ENCODE measurements at places on chromosomes 3 and 15.

- DNase-seq: no peak
These were observed 27.9 kb downstream of the FBN1 start for GRCh38 chr15:48617619-48618018.

GRCh38 chr3:184786280-184786941, 25.6 kb upstream of the VPS8 start:
- DNase-seq: peak; percentile 40

GRCh38 chr15:75367406-75367912, 948 bp downstream of the MAN2C1 start:
- no peak for DNase-seq

DNA sequence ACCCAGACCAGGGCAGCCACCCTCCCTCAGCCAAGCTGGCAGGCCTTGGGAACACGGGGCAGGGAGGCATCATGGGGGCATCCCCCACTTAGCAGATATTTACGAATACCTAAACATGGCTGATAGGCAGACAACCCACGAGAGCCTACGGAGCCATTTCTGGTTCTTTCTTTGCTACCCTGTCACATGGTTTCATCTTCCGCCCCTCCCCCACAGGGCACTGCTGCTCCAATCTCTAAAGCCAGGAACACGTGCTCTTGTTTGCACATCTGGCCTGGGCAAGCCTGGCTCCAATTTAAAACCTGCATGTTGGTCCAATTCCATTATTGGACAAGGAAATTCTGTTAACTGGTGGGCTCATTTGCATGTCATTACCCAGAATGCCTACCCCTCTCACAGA, 447.4 kb upstream of the NR2F2 start:
- DNase-seq: no peak

- no peak for DNase-seq
These were observed 586.0 kb upstream of the TGFBR2 start for GRCh38 chr3:30020380-30020779.

DNA sequence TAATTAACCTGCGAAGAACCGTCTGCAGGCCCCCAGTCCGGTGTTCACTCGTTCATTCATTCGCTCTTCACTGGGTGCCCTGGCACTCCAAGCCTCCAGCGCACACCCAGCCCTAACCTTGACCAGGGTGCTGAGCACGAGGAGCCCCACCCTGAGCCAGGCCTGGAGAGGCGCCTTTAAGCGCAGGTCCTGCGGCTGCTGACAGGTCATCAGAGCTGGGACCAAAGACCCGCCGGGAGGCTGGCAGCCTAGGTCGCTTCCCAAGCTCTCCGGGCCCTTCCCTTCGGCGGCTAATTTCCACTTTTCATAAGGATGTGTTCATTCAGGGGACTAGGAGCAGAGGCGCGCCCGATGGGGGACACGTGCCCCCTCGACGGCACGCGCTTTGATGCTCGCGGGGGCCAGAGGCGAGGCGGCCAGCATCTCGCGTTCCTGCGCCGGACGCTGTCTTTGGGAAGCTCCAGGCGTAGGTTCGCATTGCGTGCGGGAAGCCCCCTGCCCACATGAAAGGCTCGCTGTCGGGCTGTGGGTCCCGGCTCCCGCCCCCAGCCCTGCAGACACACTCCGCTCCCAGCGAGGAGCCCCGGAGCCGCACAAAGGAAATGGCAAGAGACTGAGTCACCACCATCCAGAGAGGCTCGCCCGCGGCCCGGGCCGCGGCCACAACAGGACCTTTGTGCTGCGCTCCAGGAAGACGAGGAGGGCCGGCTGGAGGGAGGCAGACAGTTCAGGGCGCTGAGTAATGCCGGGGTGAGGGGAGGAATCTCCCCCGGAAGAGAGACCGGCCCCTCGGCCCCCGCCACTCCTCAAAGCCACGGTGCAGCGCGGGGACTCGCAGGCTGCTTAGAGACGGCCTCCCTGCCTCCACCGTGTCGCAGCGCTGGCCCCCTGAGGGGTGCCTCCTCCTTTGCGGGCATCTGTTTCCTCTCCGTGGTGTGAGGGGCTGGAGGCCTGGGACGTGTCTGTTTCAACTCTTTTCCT, 266.4 kb upstream of the HES1 start:
- DNase-seq: no peak

- no peak for DNase-seq
These were observed 1721.7 kb downstream of the OTOL1 start for GRCh38 chr3:163218336-163218735.

DNA sequence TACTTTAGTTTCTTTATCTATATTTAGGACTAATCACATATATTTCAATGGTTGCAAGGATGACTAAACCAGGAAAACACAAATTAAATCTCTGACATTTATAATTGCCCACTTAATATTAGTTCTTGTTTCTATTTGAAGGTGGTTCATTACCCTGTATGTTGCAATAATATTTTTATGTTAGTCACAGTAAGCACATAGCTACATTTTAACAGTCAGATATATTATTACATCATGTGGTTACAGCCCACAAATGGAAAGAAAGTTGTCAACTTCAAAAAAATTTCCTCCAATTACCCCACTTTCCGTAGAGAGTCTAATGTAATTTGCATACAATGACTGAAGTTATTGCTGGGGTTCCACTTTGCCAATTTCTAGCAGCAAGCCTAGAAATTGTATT, 114.6 kb downstream of the TUSC7 start:
- DNase-seq: no peak

DNA sequence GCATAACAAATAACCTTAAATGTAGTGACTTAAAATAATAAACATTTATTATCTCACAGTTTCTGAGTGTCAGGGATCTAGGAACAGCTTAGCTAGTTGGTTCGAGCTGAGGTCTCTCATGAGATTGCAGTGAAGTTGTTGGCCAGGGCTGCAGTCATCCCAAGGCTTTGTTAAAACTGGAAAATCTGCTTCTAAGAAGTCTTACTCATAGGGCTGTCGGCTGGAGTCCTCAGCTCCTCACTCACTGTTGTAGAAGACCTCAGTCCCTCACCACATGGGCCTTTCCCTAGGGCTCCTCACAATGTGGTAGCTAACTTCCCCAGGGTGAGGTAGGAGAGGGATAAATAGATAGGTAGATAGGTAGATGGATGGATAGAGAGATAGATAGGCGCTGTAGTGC, 20.8 kb upstream of the SLC7A14 start:
- no peak for DNase-seq

DNA sequence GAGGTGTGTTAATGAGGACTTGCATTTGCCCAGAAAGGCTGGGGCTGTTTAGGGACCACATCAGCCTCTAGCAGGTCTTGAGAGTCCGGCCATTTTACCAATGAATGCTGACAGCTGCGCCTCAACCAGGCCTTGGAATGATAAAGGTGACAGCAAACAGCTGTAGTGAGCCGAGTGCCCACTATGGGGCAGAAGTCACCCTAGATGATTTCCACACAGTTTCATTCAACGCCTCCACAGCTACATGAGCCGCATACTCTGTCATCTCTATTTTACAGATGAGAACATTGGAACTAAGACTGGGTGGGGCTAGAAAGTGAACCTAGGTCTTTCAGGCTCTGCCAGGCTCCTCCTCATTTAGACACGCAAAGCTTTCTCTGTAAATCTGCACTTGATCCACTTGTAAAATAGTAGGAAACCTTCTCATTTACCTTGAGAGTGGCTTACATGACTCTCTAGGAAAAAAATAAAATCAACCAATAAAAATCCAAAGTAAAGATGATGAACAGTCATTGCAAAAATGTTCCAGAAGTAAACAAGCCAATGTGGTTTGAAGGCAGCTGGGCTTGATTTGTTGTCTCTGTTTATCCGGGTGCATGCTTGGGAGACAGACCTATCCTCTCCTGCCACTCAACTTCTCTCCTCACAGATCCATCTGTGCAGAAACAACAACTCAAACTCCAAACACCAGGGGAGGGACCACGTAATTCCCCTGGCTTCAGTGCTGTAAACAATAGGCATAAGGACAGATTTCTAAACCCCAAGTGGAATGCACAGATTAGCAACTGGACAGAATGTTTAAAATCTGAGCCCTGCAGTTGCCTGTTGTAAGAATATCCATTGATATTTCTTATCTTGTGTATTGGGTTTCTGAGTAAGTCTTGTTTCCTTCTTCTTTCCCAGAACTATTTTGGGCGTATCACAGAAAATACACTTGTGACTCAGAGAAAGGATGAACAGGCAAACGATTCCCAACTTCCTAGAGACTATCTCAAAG, 31.5 kb upstream of the LDHAL6B start:
- peak; percentile 47 for DNase-seq

DNA sequence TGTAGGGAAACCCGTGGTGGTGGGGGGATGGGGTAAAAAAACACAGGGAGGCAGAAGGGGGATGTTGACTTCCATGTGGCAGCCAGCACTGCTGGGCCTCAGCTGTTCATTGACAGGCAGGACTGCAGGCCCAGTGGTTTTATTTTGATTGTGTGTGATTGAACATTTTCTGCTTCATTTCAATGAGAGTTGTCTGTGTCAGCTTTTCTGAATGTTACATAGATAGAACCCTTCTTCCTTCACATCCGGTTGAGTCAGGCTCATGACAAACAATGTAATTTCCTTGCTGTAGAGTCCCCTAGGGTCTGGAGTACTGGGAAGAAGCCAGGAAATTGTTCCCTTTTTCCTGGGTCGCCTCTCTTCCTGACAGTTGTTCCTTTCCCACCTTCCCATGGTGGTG, 8.2 kb upstream of the RPP25 start:
- no peak for DNase-seq

DNA sequence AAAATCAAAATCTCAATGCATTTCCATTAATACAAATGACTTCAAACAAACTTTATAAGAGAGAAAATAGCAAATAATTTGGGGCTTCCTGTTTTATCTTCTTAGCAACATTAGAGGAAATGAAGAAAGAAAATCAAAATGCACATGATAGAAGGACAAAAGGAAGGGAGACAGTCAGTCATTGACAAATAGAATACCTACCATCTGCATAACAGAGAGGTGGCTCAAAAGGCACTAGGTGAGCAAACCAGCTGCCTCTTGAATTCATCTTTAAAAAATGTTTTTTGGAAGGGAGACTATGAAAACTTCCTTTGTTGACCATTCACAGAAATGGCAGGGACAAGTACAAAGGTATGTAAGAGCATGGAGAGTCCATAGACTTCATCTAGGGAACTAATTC, 9.4 kb downstream of the NMNAT3 start:
- no peak for DNase-seq

DNA sequence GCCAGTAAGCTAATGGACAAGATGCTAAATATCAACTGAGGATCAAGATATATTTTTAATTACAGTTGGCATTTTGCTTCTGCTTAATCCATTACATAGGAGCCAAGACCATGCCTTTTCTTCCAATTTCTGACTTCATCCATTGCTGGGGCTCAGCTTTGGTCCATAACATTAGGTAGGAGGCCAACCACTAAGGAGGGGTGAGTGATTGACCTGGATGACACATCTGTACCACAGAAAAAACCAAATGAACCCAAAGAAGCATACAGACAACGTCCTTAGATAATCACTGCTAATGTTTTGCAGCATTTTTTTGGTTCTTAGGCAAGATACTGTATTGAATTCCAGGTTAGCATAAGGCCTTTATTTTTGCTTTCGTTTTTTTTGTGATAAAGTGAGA, 353.2 kb upstream of the KCNH8 start:
- no peak for DNase-seq

- DNase-seq: no peak
These were observed 157.4 kb downstream of the SHOX2 start for GRCh38 chr3:157948605-157949383.
